Adrenal gland (tissue), 19 donors: ENCODE measurements at places on chromosomes 5 and 9.

DNA sequence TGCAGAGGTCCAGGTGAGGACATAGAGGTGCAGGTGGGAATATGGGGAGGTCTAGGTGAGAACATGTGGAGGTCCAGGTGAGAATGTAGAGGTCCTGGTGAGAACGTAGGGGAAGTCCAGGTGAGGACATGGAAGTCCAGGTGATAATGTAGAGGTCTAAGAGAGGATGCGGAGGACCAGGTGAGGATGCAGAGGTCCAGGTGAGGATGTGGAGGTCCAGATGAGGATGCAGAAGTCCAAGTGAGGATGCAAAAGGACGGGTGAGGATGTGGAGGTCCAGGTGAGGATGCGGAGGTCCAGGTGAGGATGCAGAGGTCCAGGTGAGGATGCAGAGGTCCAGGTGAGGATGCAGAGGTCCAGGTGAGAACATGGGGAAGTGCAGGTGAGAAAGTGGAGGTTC, 133.8 kb downstream of the MRPL36 start:
- DNase-seq = peak; percentile 12

GRCh38 chr9:87676976-87677775, 48.7 kb upstream of the CTSL start:
- DNase-seq = peak; percentile 72

DNA sequence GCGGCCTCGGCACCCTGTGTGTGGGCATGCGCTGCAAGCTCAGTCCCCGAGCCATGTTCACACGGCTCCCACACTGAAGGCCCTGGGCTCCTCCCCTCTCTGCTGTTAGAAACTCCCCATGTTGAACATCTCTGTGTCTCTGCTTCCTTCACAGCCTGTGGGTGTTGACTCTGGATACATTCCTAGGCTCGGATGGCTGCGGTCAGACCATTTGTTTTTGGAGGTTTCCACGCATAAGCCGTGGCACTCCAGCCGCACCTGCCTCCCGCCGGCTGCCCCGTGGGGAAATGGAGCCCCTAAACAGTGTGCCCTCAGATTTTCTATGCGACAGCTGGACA, 31.2 kb upstream of the LRRC14B start:
- DNase-seq = no peak

DNA sequence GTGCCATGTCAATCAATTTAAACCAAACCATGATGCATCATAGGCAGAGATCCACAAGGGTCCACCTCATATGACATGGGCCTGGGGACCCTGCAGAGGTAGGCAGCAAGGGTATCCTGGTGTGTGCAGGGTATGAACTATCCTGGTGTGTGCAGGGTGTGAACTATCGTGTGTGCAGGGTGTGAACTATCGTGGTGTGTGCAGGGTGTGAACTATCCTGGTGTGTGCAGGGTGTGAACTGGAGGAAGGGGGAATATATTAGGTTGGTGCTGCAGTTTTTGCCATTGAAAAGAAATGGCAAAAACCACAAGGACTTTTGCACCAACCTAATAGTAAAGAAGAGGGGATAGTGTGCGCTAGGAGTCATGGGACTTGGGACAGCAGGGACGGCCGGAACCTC, 50.0 kb downstream of the MFAP3 start:
- DNase-seq = no peak

DNA sequence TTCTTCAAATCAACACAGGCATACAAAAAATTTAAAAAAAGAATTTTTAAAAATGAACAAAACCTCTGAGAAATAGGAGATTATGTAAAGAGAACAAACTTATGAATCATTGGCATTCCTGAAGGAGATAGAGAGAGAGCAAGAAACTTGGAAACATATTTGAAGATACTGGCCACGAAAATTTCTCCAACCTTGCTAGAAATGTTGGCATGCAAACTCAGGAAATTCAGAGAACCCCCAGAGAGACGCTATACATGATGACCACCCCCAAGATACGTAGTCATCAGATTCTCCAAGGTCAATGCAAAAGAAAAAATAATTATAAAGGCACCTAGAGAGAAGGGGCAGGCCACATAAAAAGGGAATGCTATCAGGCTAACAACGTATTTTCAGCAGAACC, 472.5 kb downstream of the MTRR start:
- no peak for DNase-seq
